Gastroesophageal sphincter (tissue), 4 donors: ENCODE measurements at places on chromosomes 3 and 15. TPM values are rescaled to one million over a fixed set of nuclear protein-coding genes. Genes with fewer than 3 reads are reported as not detected.

NR2E3 gene
- total RNA-seq = not detected

REC114 gene
- not detected for total RNA-seq

SLC22A13 gene
- total RNA-seq = 0.85 TPM

SH3GL3 gene
- 0.94 TPM for total RNA-seq

GABRB3 gene
- 2.4 TPM for total RNA-seq

ZNF35 gene
- total RNA-seq = 9.1 TPM

DNA sequence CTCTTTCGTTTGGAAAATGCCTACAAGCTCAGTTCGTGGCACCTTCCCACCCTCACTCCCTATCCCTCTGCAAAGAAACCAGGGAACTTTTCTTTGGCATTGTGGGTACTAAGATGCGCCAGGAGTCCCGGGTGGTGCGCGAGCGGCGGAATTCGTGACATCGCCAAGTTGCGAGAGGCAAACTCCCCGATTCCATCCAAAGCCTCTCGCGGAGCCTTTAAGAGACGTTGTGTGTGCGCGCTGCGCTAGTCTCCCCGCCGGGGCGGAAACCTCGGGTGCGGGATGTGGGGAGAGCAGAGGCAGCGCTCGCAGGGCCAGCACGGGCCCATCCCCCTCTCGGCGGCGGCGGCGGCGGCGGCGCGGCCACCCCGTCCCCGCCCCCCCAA, 443 bp upstream of the NR2F2 start:
- peak; percentile 55 for ATAC-seq

DNA sequence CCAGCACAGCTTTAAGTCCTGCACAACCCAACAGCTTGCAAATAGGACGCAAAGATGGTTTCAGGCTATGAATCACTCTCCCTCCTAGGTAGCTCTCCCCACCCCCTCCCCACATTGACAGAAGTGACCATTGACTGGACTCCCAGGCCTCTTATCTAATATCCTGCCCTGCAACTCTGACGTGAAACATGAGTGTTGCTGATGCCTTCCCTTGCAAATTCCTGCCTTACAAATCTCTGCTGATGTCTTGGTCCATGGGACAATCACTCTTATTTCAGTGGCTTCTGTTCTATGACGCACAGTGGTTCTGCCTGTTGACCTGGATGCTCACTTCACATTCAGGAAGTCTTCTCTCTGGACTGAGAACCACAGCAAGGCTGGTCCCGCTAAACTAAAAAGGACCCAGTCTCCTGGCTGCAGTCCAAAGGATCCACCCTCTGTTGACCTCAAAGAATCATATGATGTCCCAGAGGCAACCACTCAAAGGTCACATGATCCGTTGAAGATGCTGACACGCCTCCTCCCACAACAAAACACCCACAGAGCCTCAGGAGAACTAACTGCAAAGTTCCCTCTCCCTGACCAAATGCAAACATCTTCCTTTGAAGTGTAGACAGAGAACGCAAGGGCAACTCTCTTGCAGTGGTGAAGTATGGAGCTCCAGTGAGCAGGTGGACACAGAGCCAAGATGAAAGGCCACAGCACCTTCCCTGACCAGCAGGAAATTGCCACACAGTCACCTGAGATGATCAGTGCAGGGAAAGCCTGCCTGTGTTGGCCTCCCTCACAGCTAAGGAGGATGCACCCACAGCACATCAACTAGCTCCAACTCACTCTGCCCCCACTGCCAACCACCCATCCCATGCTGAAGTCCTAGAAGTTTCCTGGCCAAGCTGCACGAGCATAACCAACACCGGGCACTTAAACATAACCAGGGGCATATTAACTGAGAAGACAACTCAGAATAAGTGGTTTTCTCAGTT, 112.3 kb downstream of the ADAMTS17 start:
- ATAC-seq = no peak

DNA sequence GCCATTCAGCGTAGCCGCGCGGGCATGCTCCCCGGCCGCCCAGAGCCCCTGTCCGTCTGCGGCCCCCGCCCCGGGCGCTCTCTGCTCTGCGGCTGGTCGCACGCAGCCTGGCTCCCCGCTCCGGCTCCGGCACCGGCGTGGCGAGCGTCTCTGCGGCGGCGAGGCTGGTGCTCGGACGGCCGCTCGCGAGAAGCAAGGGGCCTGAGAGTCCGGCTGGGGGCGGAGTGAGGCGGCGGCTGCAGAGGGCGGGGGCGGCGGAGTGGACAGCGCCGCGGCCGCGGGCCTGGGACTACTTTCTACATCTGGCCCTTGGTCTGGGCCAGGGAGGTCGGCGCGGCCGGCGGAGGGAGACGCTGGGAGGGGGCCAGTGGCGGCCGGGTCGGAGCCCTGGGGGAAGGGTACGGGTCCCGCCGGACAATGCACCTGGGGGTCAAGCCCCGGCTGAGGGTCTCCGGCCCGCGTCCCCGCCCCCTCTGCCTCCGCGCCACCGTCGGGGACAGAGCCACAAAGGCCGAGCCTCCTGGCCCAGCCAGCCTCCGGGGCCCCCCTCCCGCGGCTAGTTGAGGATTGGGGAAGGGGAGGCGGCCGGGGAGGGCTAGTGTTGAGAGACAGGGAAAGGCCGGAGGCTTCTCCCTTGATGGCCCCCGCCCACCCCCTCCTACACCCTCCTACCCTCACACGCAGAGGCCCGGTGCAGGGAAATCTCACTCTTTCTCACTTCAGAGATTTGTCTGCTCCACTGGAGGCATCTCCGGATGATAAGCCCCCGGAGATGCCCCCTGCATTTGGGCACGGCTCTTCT, at the start of gene PRTG:
Gene PRTG, minus strand, starts transcription at position 226 of the 802 bp plus-strand sequence. Its CDS starts 221 bp downstream, at position 5.
- peak; percentile 92 for ATAC-seq

DNA sequence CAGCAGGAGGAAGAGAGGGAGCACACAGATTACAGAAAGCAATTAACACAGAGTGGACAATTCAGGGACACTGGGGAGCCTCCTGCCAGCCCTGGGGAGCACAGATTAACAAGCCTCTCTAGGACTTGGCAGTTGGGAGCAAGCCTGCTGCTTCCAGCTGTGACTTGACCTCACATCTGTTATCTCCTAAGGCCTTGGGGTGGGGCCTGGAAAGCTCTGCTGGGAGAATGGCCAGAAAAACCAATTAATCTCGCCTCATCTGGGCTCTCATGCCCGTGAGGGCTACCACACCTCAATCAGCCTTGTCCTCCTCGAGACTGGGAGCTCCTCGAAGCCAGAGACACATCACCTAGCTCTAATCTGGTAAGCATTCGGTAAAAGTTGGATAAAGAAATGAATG, 39.1 kb downstream of the SEMA5B start:
- ATAC-seq = no peak

GRCh38 chr3:126582311-126582710, 23.6 kb upstream of the C3orf22 start:
- ATAC-seq = no peak

GRCh38 chr15:64574301-64575017, 114.1 kb downstream of the ZNF609 start:
- ATAC-seq = no peak

DNA sequence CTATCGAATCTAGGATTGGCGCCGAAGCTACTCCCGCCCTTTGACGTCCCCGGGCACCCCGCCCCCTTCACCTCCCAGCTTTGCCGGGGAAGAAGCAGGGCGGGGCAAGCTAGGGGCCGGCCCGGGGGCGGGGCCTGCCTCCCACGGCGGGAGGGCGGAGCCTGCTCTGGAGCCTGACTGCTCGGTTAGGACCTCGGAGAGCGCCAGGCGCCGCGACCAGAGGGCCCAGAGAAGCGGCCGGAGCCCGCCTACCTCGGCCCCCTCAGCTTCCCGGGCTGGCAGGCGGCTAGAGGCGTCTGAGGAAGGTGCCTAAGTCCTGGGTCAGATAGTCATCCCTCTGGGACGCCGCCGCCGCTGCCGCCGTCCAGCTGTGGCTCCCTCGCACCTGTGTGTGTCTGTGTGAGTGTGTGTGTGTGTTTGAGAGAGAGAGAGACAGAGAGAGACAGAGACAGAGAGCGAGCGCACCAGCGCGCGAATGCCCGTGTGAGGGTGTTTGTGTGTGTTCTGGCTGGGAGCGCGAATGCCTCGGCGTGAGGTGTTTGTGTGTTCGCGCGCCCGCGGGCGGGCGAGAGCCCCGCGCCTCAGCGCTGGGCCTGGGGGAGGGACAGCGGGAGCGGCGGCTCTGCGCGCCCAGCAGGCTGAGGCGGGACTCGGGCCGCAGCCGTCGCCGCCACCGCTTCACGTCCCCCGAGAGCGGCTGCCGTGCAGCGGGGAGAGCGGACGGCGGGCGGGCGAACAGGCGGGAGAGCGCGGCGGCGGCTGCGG, at the start of gene STXBP5L:
Gene STXBP5L, plus strand, starts transcription at position 176 of the 765 bp plus-strand sequence. CDS start 1,374 bp downstream, outside the sequence.
- peak; percentile 92 for ATAC-seq
